A549 treated with GW870086 at 1 μM for 4 hours (cell line): ENCODE measurements at places on chromosomes 5 and 9. TPM values are rescaled to one million over a fixed set of nuclear protein-coding genes. Genes with fewer than 3 reads are reported as not detected.

PDLIM4 gene
- total RNA-seq: 0.57 to 2.0 TPM (median 0.79 TPM) in 5 replicates

PWWP2A gene
- total RNA-seq: 8.3 to 11.3 TPM (median 10.5 TPM) in 5 replicates

MUSK gene
- not detected in 5 replicates for total RNA-seq

C9orf50 gene
- total RNA-seq: not detected in 5 replicates

DAPK1 gene
- 15.1 to 24.8 TPM (median 22.3 TPM) in 5 replicates for total RNA-seq

DBH gene
- not detected in 5 replicates for total RNA-seq

FSTL4 gene
- 4.0 to 5.1 TPM (median 4.5 TPM) in 5 replicates for total RNA-seq

HK3 gene
- 0.05 to 0.13 TPM in 2 of 5 replicates, not detected in the others for total RNA-seq
